ENCODE measurements at places on chromosomes 5 and 9.

DNA sequence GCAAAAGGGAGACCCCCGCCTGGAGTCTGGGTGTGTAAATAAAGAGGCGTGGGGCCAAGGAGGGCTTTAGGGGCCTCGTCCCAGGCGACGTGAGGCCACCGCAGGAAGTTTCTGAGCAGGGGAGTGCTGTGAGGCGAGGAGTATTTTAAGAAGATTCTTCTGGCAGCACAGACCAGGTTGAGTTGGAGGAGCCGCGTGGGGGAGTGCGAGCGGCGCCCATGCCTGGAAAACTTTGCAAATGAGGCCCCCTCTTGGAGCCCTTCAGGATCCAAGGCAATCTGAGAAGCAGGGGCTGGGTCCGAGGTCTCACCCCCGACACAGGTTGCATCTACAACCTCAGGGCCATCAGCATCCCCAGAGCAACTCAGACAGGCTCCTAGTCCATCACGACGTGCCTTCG is 24.3 kb upstream of the CPLX2 start:
- no peak for DNase-seq

- peak; percentile 78 for DNase-seq
Observed at GRCh38 chr5:149834246-149834855, 104.2 kb downstream of the PPARGC1B start.

DNA sequence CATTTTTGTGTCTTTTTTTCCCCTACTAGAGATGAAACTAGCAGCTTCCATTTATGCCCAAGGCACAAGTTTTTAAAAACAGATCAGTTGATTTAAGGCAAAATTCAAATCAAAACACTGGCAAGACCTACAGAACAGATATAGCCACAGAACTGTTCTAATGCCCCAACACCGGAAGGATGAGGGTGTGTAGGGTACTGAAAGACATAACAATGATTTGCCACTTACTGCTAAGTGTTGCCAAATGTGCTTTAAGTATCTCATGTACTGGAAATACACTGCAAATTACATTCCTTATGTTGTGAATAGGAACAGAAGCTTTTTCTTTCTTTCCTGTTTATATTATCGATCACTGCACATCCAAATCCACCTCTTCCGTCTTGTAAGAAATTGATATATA is 189.0 kb downstream of the CETN3 start:
- DNase-seq, result no peak

DNA sequence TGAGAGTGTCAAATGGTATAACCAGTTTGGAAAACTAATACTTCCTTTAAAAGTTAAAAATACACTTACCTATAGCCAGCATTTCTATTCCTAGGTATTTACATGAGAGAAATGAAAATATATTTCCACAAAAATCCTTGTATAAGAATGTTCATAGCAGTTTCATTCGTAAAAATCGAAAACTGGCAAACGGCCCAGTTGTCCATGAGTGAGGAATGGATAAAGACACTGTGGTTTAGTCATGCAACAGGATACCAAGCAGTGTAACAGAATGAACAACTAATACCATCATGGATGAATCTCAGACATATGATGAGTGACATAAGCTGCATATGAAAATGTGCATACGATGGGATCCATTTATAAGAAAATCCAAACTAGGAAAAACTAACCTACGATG is 136.7 kb downstream of the MACROH2A1 start:
- no peak for DNase-seq

DNA sequence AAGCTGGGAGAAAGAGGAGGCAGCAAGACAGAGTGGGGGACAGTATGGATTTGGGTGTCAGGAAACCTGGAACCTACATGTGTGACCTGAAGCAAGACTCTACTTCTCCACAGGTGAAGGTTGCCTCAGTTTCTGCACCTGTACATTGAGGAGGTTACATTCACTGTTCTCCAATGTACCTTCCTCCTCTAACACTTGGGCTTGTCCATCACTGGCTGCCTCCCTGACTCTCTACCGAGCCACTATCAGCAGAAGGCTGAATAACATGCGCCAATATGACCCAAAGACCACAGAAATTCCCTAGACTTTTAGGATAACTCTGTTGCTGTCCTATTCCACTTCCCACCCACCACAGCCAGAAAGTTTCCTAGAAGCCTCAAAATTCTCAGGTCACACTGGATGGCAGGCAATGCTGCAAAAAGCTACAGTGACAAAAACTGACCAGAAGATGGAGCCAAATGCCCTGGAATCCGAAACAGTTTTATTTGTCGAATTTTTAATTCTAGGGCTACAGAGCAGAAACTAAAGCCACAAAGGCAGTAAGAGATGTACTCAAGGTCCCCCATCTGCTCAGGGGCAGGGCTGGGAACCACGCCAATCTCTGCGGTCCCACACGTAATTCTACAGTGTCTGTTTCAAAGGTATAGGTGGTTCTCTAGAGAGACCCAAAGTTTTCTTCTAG is 64.4 kb downstream of the FAM114A2 start:
- DNase-seq, result peak; percentile 10

DNA sequence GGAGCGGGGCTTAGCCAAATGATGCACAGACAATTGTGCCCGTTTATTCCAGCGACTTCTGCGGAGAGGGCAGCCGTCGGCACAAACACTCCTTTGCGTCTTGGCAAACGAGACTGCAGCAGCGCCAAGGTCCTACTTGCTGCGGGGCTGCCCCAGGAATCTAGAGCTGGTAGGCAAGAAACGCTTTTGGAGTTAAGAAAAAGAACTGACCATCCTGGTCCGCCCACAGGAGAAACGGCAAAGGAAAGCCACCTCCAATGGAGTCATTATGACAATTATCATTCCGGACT is 2.3 kb downstream of the RXFP3 start:
- DNase-seq, result peak; percentile 61

DNA sequence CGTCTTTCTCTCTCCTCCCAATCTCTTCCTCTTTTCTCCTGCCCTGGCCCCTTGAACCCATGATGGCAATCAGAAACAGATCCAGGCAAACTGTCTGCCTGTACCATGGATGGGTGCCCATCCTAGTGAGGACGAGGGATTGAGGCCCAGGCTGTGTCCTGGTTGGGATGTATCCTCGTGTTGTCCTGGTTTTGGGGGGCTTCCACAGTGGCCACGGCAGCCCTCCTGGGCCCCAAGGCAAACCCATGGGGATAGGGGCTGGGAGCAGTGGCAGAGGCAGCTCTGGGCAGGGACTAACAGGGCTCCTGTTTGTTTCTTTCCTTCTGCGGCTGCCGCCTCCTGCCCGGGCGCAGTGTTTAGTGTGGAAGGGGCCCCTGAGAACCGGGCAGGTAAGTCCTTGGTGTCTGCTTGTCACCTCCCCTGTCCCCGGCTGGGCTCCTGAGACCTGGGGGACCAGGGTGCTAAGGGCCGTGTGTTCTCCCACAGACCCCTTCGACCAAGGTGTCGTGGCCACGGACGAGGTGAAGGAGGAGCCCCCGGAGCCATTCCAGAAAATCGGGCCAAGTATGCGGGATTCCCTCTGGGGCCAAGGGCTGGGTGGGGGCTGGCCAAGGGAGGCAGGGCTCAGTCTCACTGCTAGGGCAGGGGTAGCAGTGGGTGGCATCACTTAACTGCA is 70.0 kb downstream of the AMBP start:
- no peak for DNase-seq

- DNase-seq, result no peak
Observed at GRCh38 chr5:124157320-124157719, 589.1 kb downstream of the ZNF608 start.

GRCh38 chr5:160508780-160509361 is 87.2 kb downstream of the PTTG1 start:
- DNase-seq, result peak; percentile 81

DNA sequence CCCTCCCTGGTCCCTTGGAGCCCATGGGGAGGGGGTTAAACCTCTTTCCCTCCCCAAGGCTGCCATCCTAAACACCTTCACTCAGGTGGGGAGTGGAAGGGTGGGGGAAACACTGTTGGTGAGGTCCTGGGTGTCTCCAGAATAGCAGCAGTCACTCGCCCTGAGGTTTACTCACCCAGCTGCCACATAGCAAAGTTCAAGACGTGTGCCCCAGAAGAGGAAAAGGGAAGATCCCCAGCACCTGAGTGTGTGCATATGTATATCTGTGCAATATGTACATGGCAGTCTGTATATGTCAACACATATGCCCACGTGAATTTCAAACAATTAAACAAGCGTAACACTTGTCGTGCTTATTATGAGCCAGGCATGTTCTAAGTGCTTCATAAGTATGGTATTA is 31.3 kb upstream of the SMU1 start:
- DNase-seq, result no peak

DNA sequence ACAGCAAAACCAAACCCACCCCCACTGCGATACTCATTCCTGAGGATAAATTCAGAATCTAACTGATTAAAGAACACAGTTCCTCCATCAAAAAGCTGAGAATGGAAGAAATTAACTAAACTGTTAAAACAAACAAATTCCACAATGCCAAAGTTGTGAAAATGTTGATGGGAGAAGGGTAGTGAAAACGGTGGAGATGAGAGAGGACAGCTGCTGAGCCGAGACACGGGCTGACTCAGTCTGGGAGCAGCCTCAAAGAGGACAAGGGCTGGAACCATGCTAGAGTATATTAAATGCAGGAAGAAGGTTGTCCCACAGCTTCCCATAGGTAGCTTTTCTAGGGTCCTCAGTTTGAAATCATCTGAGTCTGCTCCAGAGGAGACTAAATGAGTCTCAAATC is 14.3 kb downstream of the ADAMTS12 start:
- no peak for DNase-seq

DNA sequence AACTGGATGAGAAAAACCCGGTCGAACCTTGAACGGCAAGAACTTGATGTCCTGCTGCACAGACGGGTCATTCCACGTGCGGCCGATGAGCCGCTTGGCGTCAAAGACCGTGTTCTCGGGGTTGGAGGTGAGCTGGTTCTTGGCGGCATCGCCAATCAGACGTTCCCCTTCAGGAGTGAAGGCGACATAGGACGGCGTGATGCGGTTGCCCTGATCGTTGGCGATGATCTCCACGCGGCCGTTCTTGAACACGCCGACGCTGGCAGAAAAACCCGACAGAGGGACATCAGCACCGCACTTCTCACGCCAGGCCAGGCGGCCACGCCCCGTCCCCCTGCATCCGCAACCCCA is 519 bp downstream of the HSPA5 start:
- peak; percentile 38 for DNase-seq

- DNase-seq, result no peak
Observed at GRCh38 chr5:45521067-45521466, 175.1 kb downstream of the HCN1 start.

DNA sequence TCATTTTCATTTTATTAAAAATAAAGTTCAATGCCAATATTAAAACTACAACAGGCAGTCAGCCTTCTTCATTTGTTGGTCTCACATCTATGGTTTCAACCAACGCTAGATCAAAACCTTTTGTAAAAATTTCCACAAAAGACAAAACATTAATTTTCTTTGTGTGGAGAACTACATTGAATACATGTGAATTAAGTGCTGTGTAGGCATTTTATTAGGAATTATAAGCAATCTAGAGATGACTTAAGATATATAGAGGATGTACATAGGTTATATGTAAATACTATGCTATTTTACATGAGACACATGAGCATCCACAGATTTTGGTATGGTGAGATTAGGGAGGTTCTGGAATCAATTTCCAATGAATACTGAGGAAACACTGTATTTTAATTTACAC is 94.2 kb downstream of the CYLC2 start:
- DNase-seq, result no peak

DNA sequence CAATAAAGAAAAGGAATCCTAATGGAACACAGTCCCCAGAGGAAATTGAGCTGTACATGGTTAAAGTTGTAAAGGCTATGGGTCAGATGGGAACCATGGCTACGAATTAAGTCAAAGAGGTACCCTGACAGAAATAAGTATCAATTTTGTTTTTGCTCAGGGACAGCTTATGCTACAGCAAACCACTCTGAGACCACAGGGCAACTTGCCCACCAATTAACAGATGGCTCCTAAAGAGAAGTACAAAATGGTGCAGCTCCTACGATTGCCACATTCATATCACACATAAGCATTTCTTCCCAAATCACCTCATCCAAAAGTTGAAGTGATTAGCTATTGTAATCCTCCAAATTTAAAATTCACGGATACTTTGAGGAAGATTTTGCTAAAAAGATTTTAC is 83.0 kb downstream of the ELAVL2 start:
- no peak for DNase-seq

DNA sequence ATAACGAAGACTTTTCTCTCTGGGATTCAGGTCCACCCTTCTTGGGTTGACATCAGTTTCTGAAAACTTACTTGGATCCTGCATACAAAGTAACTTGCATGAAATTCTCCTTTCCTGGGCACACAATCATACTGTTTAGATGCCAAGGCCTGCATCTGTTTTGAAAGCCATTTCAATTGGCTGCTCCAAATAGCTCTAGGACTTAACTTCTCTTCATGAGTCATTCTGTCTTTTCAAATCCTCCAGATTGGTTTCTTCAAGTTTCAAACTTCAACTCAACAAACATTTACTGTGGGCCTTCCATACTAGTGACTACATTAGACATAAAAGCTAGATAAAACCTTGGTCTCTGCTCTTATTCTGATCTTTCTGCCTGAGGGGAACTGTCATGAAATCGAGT is 54.8 kb upstream of the HMHB1 start:
- DNase-seq, result no peak

GRCh38 chr9:130837002-130837511 is 2.0 kb downstream of the ABL1 start:
- DNase-seq, result no peak

DNA sequence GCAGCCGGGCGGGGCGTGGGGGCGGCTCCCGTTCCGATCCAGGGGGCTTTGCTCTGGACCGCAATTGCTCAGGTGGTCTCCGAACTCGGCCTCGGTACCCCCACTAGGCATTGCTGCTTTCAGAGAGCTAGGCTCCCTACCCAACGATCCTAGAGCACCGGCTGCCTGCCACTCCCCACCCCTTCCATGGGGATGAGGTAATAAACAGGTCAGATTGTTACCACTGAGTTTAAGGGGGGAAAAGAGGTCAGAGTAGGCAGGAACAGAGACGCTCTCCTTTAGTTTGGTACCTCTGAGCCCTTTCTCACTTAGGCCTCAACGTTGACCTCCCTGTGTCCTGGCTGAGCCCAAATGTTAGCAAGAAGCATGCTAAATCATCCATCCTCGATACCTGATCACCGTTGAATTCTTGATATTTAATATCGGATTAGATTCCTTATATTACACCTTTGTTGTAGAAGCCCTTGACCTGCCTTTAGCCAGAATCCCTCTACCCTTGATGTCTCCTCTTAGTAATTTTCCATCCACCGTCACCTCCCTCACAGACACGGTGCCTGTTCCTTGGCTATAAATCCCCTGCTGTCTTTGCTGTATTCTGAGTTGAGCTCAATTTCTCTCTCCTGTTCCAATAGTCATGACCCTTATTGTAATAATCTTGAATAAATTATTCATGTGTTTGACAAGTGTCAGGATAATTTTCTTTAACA is 588 bp upstream of the PLPP1 start:
- peak; percentile 7 for DNase-seq

DNA sequence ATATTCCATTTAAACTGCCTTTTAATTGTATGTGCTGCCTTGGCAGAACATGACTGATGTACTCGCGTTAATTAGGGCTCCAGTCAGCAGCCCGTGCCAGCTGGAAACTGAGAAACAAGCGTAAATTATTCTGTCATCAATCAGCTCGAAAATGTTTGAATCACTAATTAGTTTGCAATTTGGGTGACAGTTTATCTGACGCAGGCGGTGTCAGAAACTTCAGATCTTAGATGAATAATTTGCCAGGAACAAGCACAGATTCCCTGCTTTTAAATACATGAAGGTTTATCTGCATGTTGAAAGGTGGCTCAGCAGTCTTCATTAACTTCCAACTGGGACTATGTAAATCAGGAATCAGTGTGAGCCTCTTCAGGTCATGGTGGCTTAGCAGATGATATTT is 176.0 kb upstream of the TLE4 start:
- DNase-seq, result no peak

Data from NCI-H345 (cell line).